ENCODE measurements at places on chromosomes 5 and 9. TPM values are rescaled to one million over a fixed set of nuclear protein-coding genes. Genes with fewer than 3 reads are reported as not detected.

DNA sequence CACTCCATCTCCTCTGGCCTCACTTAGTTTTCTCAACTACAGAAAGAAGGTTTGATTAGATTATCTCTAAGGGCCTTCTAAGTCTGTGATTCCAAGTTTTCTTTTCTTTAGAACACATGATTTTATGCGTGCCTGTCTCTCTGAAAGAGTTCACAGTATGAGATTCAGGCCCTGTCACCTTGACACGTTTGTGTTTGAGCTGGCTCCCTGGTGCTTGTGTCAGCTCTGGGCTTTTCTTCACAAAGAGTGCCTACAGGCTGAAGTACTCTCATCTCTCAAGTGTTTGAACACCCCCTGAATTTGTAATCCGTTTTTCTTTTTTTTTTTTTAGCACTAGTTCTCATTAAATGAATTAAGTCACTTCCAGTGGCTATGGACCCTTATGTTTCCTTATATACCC, 306.9 kb upstream of the C9orf72 start:
- no peak for DNase-seq
- H3K4me3 ChIP-seq: no peak overlapping the region
- H3K36me3 ChIP-seq: no peaks in the 10 kb centered on the region
- H3K4me1 ChIP-seq: no peaks in the 10 kb centered on the region
- no peaks in the 10 kb centered on the region for H3K27me3 ChIP-seq

KIF20A gene
- 23.5 TPM for total RNA-seq

GRCh38 chr9:117974108-117974507, 269.9 kb downstream of the TLR4 start:
- DNase-seq: no peak
- H3K36me3 ChIP-seq: peaks cover 5% of the 10 kb centered on the region
- H3K27me3 ChIP-seq: peaks cover 5% of the 10 kb centered on the region
- no peak overlapping the region for H3K27ac ChIP-seq

DNAJB5 gene
- total RNA-seq: 1.7 TPM

GRCh38 chr5:149799965-149800516, 69.9 kb downstream of the PPARGC1B start:
- H3K27ac ChIP-seq: no peak overlapping the region
- no peak overlapping the region for H3K4me3 ChIP-seq
- no peaks in the 10 kb centered on the region for H3K36me3 ChIP-seq
- peaks cover 3% of the 10 kb centered on the region for H3K4me1 ChIP-seq
- DNase-seq: no peak

HK3 gene
- 13.3 TPM for total RNA-seq

TTLL11 gene
- 7.7 TPM for total RNA-seq

CCDC183 gene
- 0.38 TPM for total RNA-seq

DNA sequence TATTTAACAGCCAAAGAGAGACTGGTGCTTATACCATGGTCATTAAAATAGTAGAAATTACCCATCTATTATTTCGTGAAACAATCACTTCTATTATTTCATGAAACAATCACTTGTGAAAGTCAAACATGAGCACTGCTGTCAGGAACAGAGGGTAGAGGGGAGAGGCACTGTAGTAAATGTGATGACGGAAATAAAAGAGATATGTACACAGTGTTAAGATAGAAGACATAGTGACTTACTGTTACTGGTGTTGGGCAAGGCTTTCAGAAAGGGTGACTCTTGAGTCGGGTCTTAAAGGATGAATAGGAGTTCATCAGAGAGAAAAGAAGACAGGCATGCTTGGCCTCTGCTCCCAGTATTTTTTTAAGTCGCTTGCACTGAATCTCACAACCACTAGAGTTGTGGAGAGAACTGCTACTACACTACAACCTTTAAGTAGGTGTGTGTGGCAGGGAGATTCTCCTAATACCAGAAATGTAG, 162.6 kb upstream of the GNA14 start:
- no peak for DNase-seq
- no peaks in the 10 kb centered on the region for H3K36me3 ChIP-seq
- no peak overlapping the region for H3K4me3 ChIP-seq
- H3K27me3 ChIP-seq: no peaks in the 10 kb centered on the region

EFNA5 gene
- 2.2 TPM for total RNA-seq

- H3K4me1 ChIP-seq: peaks cover 35% of the 10 kb centered on the region
- H3K4me3 ChIP-seq: peak overlapping the region; percentile 99
- H3K27me3 ChIP-seq: no peaks in the 10 kb centered on the region
- H3K36me3 ChIP-seq: peaks cover 31% of the 10 kb centered on the region
- peak; percentile 75 for DNase-seq
Measured at GRCh38 chr5:100901821-100902341, 1.2 kb downstream of the ST8SIA4 start.

CYFIP2 gene
- 424 TPM for total RNA-seq

DNA sequence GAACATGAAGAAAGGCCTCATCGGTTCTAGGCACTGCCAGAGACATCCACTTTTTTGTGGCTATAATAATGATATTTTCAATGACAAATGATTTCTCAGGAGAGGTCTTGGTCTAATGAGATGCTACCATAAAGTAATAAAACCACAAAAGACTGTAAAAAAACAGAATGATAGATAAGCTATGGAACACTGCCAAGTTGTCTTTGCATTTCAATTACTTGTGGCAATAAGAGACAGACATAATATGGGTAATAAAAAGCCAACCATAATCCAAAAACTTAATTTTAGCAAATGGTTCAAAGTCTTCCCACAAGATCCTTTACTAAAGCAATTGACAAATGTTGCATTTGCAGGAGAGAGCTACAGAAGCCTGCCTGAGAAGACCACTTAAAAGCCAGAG, 292.5 kb downstream of the ATPSCKMT start:
- DNase-seq: no peak
- no peaks in the 10 kb centered on the region for H3K27me3 ChIP-seq
- no peaks in the 10 kb centered on the region for H3K36me3 ChIP-seq
- H3K4me3 ChIP-seq: no peak overlapping the region
- H3K27ac ChIP-seq: no peak overlapping the region

DNA sequence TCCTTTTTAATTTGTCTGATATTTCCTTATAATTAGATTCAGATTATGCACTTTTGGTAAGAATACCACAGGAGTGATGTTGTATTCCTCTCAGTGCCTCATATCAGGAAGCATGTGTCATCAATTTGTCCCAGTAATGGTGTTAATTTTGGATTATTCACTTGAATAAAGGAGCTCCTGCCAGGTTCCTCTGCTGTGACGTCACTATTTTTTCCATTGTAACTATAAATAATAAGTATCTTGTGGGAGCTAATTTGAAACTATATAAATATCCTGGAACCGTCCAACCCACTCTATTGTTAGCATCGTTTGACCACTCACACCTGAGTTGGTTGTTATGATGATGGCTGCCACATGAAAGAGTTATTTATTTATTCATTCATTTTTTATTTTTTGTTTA, 107.9 kb downstream of the INVS start:
- peaks cover 11% of the 10 kb centered on the region for H3K4me1 ChIP-seq
- H3K27ac ChIP-seq: no peak overlapping the region
- no peak overlapping the region for H3K4me3 ChIP-seq
- H3K36me3 ChIP-seq: no peaks in the 10 kb centered on the region
- no peaks in the 10 kb centered on the region for H3K27me3 ChIP-seq

DNA sequence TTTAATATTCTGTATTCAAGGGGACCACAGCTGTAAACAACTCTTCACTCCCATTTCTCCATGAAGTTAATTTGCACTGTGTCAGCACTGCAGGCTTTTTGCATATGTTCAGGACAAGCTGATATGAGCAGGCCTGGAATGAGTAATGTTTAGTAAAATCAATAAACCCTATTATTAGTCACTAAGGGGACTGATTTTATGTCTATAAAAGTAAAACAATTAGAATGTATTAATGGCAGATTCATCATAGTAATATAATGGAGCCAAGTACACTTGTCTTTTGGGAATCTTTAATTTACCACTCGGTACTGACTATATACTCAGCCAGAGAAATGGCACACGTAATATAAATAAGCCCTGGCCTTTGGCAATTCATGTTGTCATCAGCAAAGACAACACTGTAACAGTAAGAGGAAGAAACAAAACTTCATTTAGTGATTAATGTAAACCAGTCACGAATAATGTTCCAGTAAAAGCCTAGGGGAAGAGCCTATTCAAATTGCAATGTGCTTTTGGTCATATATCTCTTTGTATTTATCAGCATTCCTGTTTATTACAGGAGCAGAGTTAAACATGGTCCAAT, 111.6 kb downstream of the ZNF608 start:
- no peak overlapping the region for H3K27ac ChIP-seq
- no peaks in the 10 kb centered on the region for H3K4me1 ChIP-seq
- DNase-seq: no peak
- no peak overlapping the region for H3K4me3 ChIP-seq
- H3K27me3 ChIP-seq: peaks cover 28% of the 10 kb centered on the region
- H3K36me3 ChIP-seq: no peaks in the 10 kb centered on the region

FBXO4 gene
- 10.8 TPM for total RNA-seq

LCN15 gene
- not detected for total RNA-seq

TMEFF1 gene
- total RNA-seq: not detected

DNA sequence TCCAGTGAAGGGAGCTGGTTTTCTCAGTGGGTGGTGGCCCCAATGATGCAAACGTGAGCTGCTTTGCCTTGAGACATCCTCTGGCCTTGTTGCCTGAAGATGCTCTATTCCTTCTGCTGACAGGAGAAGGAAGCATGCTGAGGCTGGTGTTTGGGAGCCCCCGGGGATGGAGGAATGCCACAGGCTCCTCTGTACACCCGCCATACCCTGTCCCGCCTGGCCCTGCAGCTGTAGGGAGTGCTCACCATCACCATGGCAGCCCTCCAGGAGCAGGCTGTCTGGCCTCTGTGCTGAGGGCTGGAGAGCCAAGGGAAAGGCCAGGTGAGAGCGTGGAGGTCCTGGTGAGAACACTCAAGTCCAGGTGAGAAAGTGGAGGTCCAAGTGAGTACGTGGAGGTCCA, 134.4 kb downstream of the MRPL36 start:
- no peak overlapping the region for H3K27ac ChIP-seq
- H3K27me3 ChIP-seq: peaks cover 48% of the 10 kb centered on the region
- H3K4me1 ChIP-seq: peaks cover 11% of the 10 kb centered on the region
- no peak for DNase-seq
- peaks cover 7% of the 10 kb centered on the region for H3K36me3 ChIP-seq
- peak overlapping the region; percentile 50 for H3K4me3 ChIP-seq

DNA sequence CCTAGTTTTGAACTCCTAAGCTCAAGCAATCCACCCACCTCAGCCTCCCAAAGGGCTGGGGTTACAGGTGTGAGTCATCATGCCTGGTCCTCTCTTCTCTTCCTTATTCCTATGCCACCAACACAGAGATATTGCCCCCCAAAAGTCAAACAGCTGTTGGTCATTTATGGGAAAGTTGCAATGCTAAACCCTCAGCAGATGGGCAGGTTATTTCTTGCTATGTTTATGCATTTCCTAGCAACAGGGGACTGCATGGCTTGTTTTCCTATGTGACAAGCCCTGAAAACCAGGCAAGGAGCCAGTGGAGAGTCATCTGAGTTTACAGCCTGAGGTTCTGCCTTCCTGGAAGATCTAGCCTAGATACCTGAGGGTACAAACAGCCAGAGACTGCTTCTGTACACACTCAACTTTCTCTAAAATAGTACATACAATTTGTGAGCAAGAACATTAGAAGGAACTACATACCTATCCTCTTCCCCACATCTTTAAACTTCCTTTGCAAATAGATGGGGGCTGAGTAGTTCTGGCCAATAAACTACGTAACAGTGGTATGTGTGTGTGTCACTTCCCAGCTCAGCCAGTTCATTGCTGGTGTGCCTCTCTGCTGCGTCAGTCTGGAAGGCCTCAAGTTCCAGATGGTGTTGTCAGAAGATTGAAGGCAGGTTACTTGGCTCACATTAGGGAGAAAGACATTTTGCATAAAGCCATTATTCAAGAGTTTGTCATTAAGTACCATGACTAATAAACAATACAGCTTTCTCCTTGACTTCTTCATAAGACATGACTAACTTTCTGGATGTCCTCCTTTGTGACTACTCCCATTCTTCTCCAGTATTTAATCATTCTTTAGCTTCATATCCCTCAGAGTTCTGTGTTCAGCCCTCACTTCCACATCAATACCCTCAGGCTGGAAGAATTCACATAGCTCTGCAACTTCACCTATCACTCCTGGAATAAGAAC, 65.3 kb downstream of the CSNK1A1 start:
- peaks cover 6% of the 10 kb centered on the region for H3K27me3 ChIP-seq
- H3K4me3 ChIP-seq: no peak overlapping the region
- no peak for DNase-seq
- H3K36me3 ChIP-seq: no peaks in the 10 kb centered on the region
- no peaks in the 10 kb centered on the region for H3K4me1 ChIP-seq

Data from natural killer cell treated with Interleukin-12 subunit alpha and Interleukin-12 subunit beta and Interleukin-15 and Interleukin-18, amount 100 ng/mL, for 72 hours (primary cell).